Fibroblast of skin of back (primary cell): ENCODE measurements at places on chromosomes 6 and 20.

GRCh38 chr6:48222241-48222640 lies 111.2 kb upstream of the PTCHD4 start:
- no peak for DNase-seq

DNA sequence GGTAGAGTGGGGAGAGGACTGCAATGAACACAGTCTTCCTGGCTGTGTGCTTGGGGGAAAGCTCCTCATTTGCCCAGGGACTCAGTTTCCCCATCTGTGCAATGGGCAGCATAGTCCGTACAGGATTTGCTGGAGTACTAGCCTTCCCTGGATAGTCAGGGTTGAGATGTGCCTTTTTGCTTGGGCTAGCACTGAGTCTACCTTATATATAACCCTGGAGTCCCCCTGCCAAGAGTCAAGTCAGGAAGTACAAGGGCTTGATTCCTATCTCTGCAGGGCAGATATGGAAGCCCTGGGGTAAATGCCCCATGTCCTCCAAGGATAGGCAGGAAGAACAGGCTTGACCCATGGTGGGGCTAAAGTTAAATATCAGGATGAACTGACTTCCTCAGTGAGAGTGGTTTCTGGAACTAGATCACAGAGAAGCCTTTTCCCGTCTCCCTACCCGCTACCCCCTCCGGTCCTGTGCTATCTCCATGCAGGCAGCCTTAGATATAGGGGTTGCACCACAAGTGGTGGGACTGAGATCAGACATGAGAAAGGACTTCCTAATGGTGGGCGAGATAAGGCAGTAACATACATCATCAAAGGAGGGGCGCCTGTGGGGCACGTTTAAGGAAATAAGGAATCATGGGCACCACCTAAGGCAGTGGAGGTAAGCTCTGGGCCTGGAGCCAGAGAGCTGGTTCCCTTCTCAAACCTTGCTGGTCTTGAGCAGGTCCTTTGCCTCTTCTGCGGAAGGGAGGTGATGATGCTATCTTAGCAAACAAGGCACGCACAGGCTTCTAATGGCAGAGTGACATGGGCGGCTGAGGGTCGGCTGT lies 157.9 kb downstream of the MRPL14 start:
- no peak for DNase-seq

GRCh38 chr20:59577809-59578435 lies 26.4 kb upstream of the PHACTR3 start:
- no peak for DNase-seq

GRCh38 chr6:140446241-140446640 lies 1071.8 kb upstream of the CITED2 start:
- DNase-seq: no peak

DNA sequence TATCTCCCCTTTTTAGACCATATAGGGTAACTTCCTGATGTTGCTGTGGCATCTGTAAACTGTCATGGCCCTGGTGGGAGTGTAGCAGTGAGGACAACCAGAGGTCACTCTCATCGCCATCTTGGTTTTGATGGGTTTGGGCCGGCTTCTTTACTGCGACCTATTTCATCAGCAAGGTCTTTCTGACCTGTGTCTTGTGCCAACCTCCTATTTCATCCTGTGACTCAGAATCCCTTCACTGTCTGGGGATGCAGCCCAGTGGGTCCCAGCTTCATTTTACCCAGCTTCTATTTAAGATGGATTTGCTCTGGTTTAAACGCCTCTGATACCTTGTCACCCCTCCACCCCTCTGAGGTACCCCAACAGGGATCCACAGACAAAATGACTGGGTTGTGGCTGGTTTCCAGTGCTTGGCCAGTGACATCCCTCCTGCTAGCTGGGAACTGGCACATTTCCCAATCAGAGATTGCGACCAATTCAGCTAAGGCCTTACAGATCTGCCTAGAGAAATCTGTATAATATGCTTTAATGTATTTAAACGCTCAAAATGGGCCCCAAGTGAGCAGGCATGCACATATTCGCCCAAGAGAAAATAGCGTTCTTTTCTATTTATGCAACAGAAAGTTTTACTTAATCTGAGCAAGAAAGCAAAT lies 315.6 kb upstream of the QKI start:
- no peak for DNase-seq

- no peak for DNase-seq
Observed at GRCh38 chr20:16013631-16014030, 559.6 kb downstream of the KIF16B start.

- DNase-seq: peak; percentile 12
Observed at GRCh38 chr6:116047173-116047933, 13.3 kb downstream of the FRK start.
